ENCODE measurements at places on chromosomes 5 and 9. TPM values are rescaled to one million over a fixed set of nuclear protein-coding genes. Genes with fewer than 3 reads are reported as not detected.

DNA sequence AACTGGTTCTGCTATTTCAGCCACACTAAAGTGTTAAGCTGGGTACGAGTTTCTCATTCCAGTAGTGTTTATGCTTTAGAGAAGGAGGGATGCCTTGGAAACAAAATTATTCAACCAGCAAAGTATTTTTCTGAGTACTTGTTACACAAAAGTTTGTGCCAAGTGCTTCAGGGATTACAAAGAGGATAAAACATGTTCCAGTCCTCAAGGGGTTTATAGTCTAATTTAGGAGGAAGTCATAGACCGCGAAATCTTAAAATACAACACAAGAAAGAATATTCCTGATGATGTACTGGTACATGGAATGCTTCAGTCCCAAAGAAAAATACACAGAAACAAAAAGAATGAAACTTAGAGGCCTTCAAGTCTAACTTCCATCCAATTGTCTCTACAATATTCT is 85.4 kb upstream of the NR4A3 start:
- no peak for DNase-seq

- no peak for DNase-seq
Measured at GRCh38 chr9:133461975-133462374, 2.2 kb downstream of the CACFD1 start.

GRCh38 chr5:137359941-137360340 is 139.2 kb downstream of the SPOCK1 start:
- no peak for DNase-seq

GRCh38 chr5:110377943-110378342 is 348.5 kb downstream of the TMEM232 start:
- DNase-seq: no peak

DNA sequence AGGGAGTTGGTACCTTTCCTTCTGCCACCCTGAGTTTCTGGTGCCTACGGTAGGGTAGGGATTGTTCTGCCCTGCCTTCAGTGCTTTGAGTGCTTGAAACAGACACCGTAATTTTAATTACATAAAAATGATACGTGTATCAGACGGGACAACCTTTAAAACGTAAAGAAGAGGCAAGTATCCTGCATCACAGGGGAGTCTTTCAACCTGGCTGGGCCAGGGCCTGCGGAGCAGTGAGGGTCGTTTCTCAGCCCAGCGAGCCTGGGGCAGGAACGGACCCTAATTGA is 483 bp upstream of the DAB2IP start:
- DNase-seq: no peak

Gene LRRC70
- total RNA-seq: 0.84 TPM

Gene LRRTM2
- total RNA-seq: 0.07 TPM

Data from activated B cell treated with CpG ODN at 0.5 μM for 24 hours (primary cell).